ENCODE measurements at places on chromosomes 5 and 9.

DNA sequence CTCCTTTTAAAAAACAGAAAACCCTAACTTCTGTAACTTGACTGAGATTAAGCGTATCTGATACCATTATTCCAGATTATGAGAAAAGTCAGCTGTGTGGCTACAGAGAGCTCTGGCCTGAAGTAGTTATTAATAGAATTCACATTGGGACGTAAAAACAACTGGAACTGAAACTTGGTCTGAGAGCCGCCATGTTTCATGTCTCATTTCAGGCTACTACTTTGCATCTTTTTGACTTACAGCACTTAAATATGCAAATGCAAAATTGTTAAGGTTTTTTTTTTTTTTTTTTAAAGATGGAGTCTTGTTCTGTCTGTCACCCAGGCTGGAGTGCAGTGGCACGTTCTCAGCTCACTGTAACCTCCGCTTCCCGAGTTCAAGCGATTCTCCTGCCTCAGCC is 25.2 kb downstream of the MAP3K1 start:
- no peak for DNase-seq

- DNase-seq = no peak
These were observed 147.9 kb upstream of the TBCA start for GRCh38 chr5:77924081-77924480.

GRCh38 chr5:94802450-94802849 is 184.0 kb downstream of the SLF1 start:
- DNase-seq = no peak

GRCh38 chr5:114223866-114224265 is 138.0 kb upstream of the KCNN2 start:
- no peak for DNase-seq

GRCh38 chr5:73718762-73719161 is 92.8 kb downstream of the ARHGEF28 start:
- DNase-seq = no peak

DNA sequence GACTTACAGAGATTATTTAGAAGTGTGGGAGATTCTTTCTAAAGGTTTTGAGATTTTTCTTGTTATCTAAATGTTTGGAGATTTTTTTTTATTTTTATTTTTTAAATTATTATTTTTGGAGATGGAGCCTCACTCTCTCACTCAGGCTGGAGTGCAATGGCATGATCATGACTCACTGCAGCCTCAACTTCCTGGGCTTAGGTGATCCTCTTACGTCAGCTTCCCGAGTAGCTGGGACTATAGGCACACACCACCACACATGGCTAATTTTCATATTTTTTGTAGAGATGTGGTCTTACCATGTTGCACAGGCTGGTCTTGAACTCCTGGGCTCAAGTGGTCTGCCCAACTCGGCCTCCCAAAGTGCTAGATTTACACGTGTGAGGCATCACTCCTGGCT is 694.5 kb downstream of the TLE1 start:
- no peak for DNase-seq

DNA sequence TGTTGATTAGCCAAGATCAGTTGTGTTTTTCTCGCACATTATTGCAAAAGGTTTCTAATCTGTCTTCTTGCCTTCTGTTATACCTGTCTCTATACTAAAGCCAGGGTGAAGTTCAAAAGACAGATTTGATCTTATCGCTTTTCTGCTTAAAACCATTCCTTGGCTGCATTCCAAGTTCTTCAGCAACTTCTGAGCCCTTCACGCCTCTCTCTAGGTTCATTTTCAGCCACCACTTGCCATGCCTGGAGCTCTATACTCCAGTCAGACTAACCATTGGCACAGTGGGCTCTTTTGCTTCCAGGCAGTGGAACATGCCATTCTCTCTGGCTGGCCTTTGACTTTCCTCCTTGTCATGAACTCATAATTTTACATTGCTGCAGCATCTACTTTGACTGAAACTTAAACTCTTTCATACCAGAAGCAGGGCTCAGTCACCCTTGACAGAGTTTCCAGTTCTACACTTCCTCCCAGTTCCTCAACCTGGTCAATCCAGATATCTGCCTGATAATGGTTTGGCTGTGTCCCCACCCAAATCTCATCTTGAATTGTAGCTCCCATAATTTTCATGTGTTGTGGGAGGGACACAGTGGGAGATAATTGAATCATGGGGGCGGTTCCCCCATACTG is 114.4 kb downstream of the SLC12A2 start:
- no peak for DNase-seq

DNA sequence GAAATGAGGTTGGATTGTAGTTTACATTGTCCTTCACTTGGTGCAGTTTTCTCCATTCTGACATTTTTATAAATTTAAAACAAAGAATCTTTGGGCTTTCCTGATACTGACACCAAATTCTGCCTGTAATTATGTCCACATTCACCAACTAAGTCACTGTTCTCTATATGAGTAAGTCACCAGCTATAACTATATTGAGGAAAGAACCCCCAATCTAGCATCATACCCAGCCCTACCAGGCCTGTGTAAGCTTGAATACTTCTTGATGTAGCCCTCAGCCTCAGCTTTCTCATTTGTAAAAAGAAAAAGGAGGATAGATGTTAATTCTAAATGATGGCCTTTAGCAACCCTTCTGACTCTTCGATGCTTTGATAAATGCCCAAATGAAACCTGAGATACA is 112.7 kb upstream of the FST start:
- no peak for DNase-seq

GRCh38 chr5:33439905-33440481 is 772 bp upstream of the TARS1 start:
- DNase-seq = no peak

GRCh38 chr5:83418356-83419321 is 52.9 kb upstream of the VCAN start:
- DNase-seq = no peak

- no peak for DNase-seq
These were observed 52.3 kb upstream of the IRX2 start for GRCh38 chr5:2803751-2804150.

- no peak for DNase-seq
These were observed 68.2 kb downstream of the MELK start for GRCh38 chr9:36640771-36641381.

DNA sequence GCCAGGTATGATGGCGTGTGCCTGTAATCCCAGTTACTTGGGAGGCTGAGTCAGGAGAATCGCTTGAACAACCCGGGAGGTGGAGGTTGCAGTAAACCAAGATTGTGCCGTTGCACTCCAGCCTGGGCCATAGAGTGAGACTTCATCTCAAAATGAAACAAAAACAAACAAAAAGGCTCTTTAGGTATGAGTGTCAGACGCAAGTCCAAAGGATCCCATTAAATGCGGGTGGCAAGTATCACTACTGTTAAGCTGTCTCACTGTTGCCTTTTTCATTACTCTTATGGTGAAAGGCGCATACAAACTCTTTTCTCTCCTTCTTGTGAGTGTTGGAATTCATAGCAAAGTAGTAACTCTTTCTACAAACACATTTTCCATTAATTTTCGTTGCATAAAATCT is 688.5 kb upstream of the CHD1 start:
- DNase-seq = no peak

DNA sequence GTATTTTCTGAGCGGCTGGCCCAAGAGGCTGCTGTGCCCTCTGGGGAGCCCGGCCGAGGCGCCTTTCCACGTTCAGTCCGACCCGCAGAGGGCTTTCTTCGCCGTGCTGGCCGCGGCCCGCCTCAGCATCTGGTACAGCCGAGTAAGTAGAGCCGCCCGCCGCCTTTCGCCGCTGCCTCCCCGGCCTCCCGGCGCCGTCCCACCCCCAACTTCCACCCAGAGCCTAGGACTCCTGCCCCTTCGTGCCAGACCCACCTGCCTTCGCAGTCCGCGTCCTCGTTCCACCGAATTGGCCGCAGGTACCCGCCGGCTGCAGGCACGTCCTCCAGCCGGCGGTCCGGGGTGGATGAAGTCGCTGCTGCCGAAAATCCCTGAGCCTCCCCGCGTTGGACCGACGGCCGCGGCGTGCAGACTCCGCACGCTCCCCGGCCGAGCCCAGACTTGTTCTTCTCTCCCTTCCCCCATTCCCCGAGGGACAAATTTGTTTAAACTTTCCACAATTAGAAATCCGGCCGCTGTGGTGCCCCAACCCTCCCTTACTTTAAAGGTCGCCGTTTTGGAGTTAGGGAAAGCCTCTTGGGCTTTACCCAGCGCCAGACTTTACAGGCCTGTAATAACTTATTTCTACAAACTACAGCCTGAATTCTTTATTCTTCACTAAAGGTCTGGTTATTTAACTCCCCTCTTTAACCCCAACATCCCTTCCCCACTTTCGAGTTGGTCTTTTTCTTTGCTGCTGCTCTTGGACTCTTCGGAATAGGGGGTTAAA is 589 bp downstream of the RIC1 start:
- peak; percentile 16 for DNase-seq

GRCh38 chr5:158464383-158464782 is 605.4 kb upstream of the CLINT1 start:
- no peak for DNase-seq

DNA sequence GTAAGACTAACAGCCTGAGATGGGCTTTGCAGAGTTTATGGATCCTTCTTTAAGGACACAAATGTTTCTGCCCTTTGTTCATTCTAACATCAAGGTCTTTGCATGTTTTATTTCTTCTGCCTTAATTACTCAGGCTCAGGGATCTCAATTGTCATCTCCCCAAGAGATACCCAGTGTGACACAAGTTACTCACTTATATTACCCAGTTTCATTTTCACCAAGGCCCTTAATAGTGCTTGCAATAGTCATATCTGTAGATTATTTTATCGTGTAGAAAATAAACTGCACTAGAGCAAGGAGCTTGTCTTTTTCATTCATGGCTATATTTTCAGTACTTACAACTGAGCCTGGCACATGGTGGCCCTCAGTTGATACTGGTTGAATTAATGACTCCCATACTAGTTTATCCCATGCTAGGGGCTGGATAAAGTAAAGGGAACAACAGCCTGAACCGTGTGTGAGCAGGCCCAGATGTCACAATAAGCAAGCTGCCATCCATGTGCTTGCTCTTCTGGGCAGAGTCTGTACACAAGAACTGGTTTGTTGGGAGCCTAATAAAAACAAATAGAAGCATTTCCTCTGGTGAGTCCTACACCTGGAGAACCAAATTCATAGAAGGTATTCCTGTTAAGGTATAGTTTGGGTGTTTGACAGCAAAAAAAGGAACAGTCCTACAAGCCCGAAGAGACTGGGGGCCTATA is 112.5 kb upstream of the CD180 start:
- DNase-seq = no peak

- DNase-seq = no peak
These were observed 607 bp downstream of the SPEF2 start for GRCh38 chr5:35618304-35618636.

- no peak for DNase-seq
These were observed 122.8 kb upstream of the PITX1 start for GRCh38 chr5:135156715-135157404.

DNA sequence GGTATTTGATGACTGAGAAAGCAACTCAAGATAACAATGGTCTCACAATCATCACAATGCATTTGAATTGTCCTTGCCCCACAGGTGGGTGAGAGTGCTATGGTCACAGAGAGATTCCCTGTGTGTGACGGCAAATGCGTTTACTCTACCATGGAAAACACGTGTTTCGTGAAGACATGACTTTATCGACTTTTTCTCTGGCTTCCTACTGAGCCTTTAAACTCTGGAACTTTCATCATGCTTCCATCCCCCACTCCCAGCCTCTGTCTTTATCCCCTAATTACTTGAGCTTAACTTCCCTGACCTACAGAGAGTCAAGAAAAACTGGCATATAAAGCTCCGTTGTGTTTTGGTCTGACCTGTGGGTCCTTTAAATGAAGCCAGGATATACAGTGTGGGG is 414.1 kb upstream of the CLINT1 start:
- no peak for DNase-seq

DNA sequence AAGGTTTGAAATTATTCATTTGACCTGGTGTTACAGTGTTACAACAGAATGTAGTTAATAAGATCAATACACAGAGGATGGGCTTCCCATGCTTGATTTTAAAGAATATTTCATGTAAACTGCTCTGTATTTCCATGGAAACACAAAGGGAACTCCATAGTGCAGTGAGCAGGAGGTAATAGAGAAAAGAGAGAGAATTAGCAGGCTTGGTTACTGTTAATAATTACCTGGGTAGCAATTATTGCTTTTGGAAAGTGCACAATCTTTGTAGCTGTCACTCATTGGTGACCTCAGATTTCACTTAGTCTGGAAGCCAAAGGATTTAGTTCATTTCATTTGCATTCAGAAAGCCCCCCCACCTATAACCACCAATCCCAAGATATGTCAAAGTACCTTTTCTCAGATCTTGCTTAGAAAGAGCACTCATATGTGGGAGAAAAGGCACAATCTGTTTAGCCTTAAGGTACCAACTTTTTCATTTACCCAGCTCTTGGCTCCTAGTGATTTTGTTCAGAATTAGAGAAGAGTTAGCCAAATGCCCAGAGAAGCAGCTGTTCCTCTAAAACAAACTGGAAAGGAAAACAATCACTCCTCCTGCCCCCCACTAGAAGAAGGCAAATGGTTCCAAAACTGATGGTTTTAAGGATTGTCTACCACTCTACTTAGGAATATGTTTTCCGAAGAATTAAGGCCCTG is 234.5 kb upstream of the SLC24A2 start:
- DNase-seq = no peak

GRCh38 chr9:121362813-121363621 is 7.0 kb downstream of the STOM start:
- DNase-seq = no peak

- no peak for DNase-seq
These were observed 7.3 kb downstream of the ARAP3 start for GRCh38 chr5:141674747-141675146.

DNA sequence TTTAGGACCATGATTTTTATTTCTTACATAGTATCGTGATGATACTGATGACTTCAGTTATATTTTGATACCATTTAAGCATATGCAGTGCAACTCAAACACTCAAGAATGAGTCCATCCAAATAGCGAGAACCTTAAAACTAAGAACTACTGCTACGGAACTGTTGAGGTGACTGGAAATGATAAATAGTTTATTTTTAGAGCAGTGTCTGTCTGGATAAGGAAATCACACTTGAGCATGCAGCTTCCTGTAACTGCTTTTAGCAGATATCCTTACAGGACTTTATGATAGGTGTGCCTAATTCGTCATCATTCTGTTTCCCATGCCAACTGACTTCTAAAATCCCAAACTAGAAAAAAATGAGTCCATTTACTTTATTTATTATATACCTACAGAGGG is 85.5 kb downstream of the ADGRV1 start:
- no peak for DNase-seq

DNA sequence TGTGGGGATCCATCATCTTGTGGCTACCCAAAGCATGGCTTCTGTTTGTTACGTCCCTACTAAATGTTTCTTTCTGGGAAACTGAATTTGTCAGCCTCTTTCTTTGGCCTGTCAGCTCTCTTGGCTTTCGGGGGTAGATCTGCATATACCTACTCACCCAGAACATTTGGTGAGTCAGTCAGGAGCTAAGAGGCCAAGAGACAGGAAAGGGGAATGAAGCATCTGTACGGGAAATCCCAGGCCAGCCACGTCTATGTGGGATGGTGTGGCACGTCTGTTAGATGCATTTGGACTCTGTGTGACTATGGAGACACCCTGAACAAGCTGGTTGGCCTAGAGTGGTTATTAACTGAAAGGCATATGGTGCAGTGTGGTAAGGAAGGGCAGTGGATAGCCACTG is 58.1 kb downstream of the CDO1 start:
- no peak for DNase-seq

- peak; percentile 79 for DNase-seq
These were observed at the start of gene KLF4 for GRCh38 chr9:107489687-107490605. Gene KLF4 (minus strand): TSS chr9:107489769. CDS start chr9:107489172, 597 bp downstream.

GRCh38 chr5:149392718-149393117 is 13.6 kb upstream of the IL17B start:
- no peak for DNase-seq
